Naive thymus-derived CD4-positive, alpha-beta T cell (primary cell): ENCODE measurements at places on chromosomes 5 and 9.

GRCh38 chr5:122170620-122171019 lies 41.3 kb downstream of the ZNF474 start:
- no peak for DNase-seq

- no peak for DNase-seq
Measured at GRCh38 chr5:10703676-10704075, 57.4 kb downstream of the DAP start.

GRCh38 chr5:3661755-3662296 lies 66.2 kb downstream of the IRX1 start:
- no peak for DNase-seq

- no peak for DNase-seq
Measured at GRCh38 chr5:178252258-178252657, 19.7 kb upstream of the PHYKPL start.

DNA sequence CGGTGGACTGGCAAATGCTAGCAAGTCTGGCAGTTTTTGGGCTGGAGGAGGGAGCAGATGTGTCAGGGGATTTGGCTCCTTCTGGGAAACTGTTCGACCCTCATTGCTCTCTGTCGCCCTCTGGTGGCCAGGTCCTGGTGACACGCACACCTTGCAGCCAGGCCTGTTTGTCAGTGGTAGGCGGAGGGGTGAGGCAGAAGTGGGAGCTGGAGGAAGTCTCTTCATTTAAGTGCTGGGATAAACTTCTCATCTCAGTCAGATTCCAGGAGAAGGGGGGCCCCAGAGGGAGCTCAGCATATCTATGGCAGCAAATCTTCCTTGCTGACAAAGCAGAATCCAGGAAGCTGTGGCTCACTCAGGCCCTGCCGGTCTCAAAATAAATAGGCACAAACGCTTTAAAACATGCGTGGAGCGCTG lies 326.5 kb downstream of the ZSWIM6 start:
- DNase-seq, result peak; percentile 83
